ENCODE measurements at places on chromosomes 12 and 14. TPM values are rescaled to one million over a fixed set of nuclear protein-coding genes. Genes with fewer than 3 reads are reported as not detected.

DNA sequence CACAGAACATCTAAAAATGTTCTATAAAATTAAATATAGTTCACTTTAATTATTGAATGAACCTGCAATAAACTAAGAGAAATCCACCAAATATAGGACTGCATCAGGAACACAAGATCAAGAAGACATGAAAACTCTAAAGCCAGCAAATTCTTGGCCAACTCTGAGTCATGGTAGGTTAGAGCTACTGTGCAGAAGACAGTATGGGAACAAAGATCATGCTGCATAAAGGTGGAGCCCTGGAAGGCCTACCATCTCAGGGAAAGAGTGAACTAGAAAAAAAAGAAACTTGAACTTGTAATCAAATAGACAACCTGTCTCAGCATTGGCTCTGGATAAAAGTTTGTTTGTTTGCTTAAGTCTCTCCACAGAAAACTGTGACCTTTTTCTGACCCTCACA lies 66.9 kb upstream of the CNOT2 start:
- no peak overlapping the region for H3K4me3 ChIP-seq
- H3K4me1 ChIP-seq: no peaks in the 10 kb centered on the region
- no peak overlapping the region for H3K27ac ChIP-seq
- no peaks in the 10 kb centered on the region for H3K36me3 ChIP-seq

GRCh38 chr12:51533799-51534198 lies 57.2 kb upstream of the SCN8A start:
- H3K4me1 ChIP-seq: no peaks in the 10 kb centered on the region
- no peaks in the 10 kb centered on the region for H3K36me3 ChIP-seq
- no peak overlapping the region for H3K4me3 ChIP-seq
- H3K27me3 ChIP-seq: no peaks in the 10 kb centered on the region

The TNFAIP2 gene
- total RNA-seq: 87.3 TPM

DNA sequence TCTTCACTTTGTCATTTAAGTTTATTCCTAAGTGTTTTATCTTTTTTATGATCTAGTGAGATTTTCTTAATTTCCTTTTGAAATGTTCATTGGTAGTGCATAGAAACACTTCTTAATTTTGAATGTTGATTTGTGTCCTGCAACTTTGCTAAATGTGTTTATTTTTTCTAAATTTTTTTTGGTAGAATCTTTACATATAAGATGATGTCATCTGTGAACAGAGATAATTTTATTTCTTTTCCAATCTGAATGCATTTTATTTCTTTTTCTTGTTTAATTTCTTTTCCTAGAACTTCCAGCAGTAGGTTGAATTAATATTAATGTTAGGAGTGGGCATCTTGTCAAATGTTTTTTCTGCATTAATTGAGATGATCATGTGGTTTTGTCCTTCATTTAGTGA lies 42.1 kb downstream of the SLCO1B3 start:
- no peak overlapping the region for H3K4me3 ChIP-seq
- no peak for DNase-seq
- no peaks in the 10 kb centered on the region for H3K4me1 ChIP-seq
- no peak overlapping the region for H3K27ac ChIP-seq
- no peaks in the 10 kb centered on the region for H3K36me3 ChIP-seq

- no peaks in the 10 kb centered on the region for H3K36me3 ChIP-seq
- no peaks in the 10 kb centered on the region for H3K27me3 ChIP-seq
- no peak overlapping the region for H3K27ac ChIP-seq
- no peak overlapping the region for H3K4me3 ChIP-seq
- H3K4me1 ChIP-seq: no peaks in the 10 kb centered on the region
- no peak for DNase-seq
Observed at GRCh38 chr14:90140956-90141316, 79.1 kb downstream of the KCNK13 start.

DNA sequence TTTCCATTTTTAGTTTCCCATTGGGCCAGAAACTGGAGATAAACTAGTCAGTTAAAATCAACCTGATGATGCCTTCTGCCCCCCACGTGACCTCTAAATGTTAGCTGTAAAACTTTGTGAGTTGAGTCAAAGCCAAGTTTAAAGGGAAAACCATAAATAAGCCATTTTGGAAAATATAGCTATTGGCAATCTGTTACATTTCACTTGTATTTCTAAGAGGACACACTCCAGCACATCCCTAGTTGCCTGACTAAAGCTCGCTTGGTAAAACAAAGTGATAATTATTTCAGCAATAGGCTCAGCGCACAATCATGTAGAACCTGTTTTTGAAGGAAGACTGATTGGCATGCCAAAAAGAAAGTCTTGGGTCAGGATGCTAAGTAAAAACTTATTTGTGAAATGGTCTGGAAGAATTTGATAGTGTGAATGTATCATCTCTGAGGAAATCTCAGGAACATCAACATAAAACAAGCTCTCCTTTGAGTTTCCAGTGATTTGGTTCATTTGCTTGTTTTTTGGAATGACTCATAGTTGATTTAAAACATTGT lies 49.2 kb upstream of the AEBP2 start:
- H3K4me1 ChIP-seq: no peaks in the 10 kb centered on the region
- no peak overlapping the region for H3K27ac ChIP-seq
- no peak overlapping the region for H3K4me3 ChIP-seq
- H3K36me3 ChIP-seq: no peaks in the 10 kb centered on the region
- DNase-seq: no peak

The ATP2A2 gene
- total RNA-seq: 231 TPM

GRCh38 chr12:123269896-123270213 lies 1.8 kb downstream of the CDK2AP1 start:
- H3K27me3 ChIP-seq: no peaks in the 10 kb centered on the region
- H3K36me3 ChIP-seq: peaks cover 4% of the 10 kb centered on the region
- H3K4me3 ChIP-seq: peak overlapping the region; percentile 90
- peak overlapping the region; percentile 59 for H3K27ac ChIP-seq
- no peak for DNase-seq

DNA sequence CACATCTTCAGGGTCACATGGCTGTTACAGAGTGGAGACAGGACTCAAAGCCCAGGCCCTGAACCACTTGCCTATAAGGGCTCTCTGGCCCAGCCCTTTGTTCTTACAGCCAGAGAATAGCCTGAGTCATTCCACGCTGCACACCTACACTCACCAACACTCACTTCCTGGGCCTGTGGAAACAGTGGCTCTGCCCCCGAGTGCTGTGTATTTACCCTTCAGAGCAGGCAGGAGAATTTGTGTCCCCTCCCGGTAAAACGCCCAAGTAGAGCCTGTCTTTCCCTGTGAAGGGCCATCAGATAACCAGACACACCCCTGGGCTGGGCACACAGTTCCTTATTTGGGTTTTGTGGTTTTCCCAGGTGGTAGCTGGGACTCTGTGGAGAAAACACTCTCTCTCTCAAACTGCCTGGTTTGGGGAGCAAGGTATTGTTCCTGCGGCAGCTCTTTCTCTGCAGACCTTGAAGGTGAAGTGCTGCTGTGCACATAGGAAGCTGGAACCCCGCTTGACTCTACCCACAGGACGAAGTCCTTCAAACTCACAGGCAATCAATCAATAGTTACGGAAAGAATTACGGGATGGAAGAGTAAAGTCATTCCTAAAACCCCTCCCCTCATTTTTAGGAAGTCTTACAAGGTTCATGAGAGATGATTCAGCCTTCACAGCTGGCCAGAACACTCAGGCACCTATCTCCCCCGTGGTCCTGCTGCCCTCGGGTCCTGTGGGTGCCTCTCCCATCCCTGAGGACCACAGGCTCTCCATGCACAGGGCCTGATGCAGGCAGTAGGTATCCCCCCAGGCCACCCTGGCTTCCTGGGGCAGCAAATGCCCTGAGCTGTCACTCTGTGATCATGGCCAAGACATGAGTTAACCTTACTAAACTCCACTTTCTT lies 20.3 kb downstream of the FIGNL2 start:
- no peak for DNase-seq
- peaks cover 1% of the 10 kb centered on the region for H3K27me3 ChIP-seq
- H3K4me3 ChIP-seq: no peak overlapping the region
- H3K36me3 ChIP-seq: no peaks in the 10 kb centered on the region

- no peaks in the 10 kb centered on the region for H3K27me3 ChIP-seq
- no peaks in the 10 kb centered on the region for H3K4me1 ChIP-seq
- no peak overlapping the region for H3K4me3 ChIP-seq
- no peaks in the 10 kb centered on the region for H3K36me3 ChIP-seq
Observed at GRCh38 chr14:61911574-61911973, 149.4 kb downstream of the SNAPC1 start.

The CLEC7A gene
- total RNA-seq: 33.5 TPM

DNA sequence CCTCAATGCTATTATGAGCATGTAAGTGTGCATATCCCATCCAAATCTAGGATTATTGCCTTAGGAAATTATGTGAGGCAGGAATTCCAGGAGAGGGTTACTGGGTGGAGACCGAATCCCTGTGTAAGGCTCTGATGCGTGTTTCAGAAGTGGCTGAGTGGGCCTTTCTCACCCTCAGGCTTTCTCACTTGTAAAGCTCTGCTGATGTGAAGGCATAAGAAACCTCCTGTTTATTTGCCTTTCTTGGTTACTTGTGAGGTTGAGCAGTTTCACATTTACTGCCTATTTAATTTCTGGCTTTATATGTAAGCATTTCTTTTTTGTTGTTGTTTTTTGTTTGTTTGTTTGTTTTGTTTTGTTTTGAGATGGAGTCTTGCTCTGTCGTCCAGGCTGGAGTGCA lies 11.0 kb downstream of the IL31 start:
- H3K36me3 ChIP-seq: no peaks in the 10 kb centered on the region
- DNase-seq: no peak
- H3K27ac ChIP-seq: no peak overlapping the region
- H3K4me3 ChIP-seq: no peak overlapping the region

The A2ML1 gene
- 0.06 TPM for total RNA-seq

The CLSTN3 gene
- total RNA-seq: 77.2 TPM

DNA sequence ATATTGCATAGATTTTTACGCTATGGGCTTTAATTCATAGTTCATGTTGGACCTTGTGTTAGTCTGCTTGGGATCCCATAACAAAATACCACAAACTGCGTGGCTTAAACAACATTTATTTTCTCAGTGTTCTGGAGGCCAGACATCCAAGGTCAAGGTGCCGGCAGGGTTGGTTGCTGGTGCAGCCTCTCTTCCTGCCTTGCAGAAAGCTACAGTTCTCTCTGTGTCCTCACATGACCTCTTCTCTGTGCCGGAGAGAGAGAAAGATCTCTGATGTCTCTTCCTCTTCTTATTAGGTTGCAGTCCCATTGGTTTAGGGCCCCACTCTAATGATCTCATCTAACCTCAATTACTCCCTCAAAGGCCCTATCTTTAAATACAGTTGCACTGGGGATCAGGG lies 170.5 kb downstream of the IPO8 start:
- H3K4me3 ChIP-seq: no peak overlapping the region
- no peaks in the 10 kb centered on the region for H3K36me3 ChIP-seq

- H3K4me1 ChIP-seq: no peaks in the 10 kb centered on the region
- H3K4me3 ChIP-seq: no peak overlapping the region
- H3K36me3 ChIP-seq: no peaks in the 10 kb centered on the region
Observed at GRCh38 chr12:130372936-130373335, 35.2 kb downstream of the PIWIL1 start.

The IFNG-AS1 gene
- 0.42 TPM for total RNA-seq

- no peaks in the 10 kb centered on the region for H3K36me3 ChIP-seq
- DNase-seq: no peak
- H3K27ac ChIP-seq: no peak overlapping the region
- H3K27me3 ChIP-seq: no peaks in the 10 kb centered on the region
Observed at GRCh38 chr14:55336162-55336561, 64.9 kb downstream of the FBXO34 start.

DNA sequence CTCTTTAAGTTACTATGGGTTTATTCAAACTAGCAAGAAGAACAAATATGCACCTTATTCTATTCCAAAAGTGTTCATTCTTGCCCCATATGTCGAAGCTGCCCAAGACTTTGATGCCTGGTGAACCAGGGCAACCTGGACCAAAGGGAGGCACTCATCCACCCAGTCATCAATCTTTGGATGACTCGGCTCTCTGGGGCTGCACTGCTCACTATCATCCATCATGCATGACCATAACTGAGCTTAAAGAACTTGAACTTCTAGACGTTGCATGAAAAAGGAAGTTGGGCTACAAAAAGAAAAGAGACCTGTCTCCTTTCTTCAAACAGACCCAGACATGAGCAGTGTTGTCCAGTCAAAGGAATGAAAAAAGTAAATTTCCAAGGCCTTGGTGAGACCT lies 1.2 kb downstream of the KRT4 start:
- DNase-seq: no peak
- no peak overlapping the region for H3K27ac ChIP-seq
- no peaks in the 10 kb centered on the region for H3K27me3 ChIP-seq

GRCh38 chr12:105831372-105831771 lies 307.4 kb downstream of the NUAK1 start:
- H3K4me1 ChIP-seq: no peaks in the 10 kb centered on the region
- DNase-seq: no peak
- no peaks in the 10 kb centered on the region for H3K27me3 ChIP-seq

All from aorta (tissue), 5 donors.